ENCODE measurements at places on chromosomes 7 and 10. TPM values are rescaled to one million over a fixed set of nuclear protein-coding genes. Genes with fewer than 3 reads are reported as not detected.

- DNase-seq = no peak
These were observed 131.4 kb downstream of the TCERG1L start for GRCh38 chr10:131180086-131180485.

GRCh38 chr10:117518246-117518645, 24.3 kb upstream of the EMX2 start:
- no peak for DNase-seq

DNA sequence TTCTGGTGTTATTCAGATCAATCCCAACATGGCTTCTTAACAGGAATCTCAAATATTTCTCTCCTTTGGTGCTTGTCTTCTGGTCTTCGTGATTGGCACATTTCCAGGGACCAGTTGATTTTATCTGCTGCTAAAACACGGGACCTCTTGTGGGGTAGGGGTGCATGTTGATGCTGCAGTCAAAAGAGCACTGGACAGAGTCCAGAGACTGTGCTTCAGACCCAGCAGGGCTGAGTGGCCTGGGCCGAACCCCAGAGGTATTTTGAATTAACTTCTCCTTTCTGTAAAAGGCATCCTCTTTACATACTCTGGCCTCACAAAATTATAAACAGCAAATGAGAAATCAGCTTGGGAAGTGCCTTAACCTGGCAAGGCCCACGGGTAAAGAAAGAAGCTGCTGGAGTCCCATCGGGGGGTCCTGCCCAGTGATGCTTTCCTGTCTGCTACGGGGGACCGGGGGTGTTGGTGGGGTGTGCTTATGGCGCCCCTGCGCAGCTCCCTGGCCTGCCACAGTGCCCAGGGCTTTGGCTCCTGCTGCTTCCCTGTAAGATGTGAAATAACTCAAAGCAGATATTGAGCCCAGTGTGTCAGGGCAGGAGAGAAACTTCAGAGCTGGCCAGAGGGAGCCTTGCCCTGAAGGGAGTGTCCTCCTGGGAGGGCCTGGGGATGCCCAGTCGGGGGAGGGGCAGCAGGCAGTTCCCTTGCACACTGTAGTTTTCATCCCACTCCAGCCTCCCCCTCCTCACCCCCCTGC, 230.5 kb downstream of the TCF7L2 start:
- no peak for DNase-seq

PARG gene
- total RNA-seq = 21.9 TPM

RNF32 gene
- 0.26 TPM for total RNA-seq

GRCh38 chr10:108452533-108452932, 1288.0 kb upstream of the SORCS1 start:
- no peak for DNase-seq

GRCh38 chr10:5869156-5869555, 20.5 kb downstream of the ANKRD16 start:
- no peak for DNase-seq

DNA sequence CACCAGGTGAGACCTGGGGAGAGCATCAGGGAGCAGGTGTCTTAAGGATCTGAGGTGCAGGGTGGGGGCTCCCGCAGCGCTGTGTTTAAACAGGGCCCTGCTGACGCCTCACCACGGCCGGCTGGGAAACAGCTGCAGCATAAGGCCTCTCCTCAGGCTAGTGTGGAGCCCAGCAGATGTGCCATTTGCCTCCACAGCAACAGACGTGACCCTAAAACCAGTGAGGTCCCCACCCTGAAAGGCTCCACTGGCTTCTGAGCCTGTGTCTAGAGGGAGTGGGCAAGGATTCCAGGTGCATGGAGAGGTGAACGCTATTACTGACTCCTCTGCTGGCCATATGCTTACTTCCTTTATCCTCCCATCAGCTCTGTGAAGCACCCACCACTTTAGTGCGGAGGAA, 47.8 kb downstream of the SYPL1 start:
- no peak for DNase-seq

PLXNA4 gene
- total RNA-seq = 15.4 TPM

HOXA7 gene
- 2.0 TPM for total RNA-seq

PLCE1 gene
- total RNA-seq = 1.0 TPM

- DNase-seq = no peak
These were observed 116.6 kb downstream of the RAB18 start for GRCh38 chr10:27620430-27621397.

- no peak for DNase-seq
These were observed 4.0 kb downstream of the PDAP1 start for GRCh38 chr7:99404235-99404976.

- DNase-seq = no peak
These were observed 77.4 kb upstream of the ANLN start for GRCh38 chr7:36312064-36312914.

GRCh38 chr10:28722065-28722803, 44.9 kb downstream of the BAMBI start:
- no peak for DNase-seq

C1QL3 gene
- 0.76 TPM for total RNA-seq

DNA sequence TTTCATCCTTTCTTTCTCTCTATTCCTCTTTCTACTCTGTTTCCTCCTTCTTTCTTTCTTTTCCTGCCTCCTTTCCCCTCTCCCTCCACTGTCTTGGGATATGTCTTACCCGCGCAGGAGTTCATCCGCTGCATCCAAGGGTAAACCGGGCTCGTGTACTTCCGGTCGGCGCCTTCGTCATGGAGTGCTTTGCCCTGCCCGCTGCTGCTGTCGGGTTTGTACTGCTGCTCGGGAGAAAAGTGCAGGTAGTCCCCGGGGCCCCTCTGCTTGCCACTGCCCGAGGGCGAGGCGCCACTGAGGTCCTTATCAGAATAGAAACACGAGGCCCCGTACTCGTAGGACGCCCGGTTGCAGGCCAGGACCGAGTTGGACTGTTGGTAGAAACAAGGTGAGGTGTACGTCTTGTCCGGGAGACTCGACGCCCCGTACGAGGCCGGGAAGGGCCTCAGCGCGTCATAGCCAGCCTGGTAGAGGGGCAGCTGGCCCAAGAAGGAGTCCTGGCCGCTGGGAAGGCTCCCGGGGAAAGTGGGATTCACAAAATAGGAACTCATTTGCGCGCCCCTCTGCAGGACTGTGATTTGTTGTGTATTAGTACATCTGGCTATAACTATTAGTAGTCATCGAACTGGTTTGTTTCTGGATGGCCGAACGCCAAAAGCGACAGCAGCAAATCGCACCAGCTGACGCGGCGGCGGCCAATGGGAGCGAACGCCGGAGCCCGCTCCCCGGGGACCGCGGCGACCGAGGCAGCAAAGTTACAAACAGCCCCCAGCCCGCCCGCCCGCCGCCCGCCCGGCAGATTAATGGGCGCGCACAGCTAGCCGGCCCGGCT, at the start of gene HOXA6:
Gene HOXA6 (minus strand): TSS at position 576 of the 832 bp plus-strand sequence. CDS start 25 bp downstream, at position 551.
- peak; percentile 62 for DNase-seq

- DNase-seq = no peak
These were observed 201.3 kb upstream of the CDCA7L start for GRCh38 chr7:22146961-22147512.

GRCh38 chr7:33258491-33258951, 129.2 kb downstream of the BBS9 start:
- DNase-seq = no peak

ALKBH4 gene
- total RNA-seq = 8.1 TPM

DNA sequence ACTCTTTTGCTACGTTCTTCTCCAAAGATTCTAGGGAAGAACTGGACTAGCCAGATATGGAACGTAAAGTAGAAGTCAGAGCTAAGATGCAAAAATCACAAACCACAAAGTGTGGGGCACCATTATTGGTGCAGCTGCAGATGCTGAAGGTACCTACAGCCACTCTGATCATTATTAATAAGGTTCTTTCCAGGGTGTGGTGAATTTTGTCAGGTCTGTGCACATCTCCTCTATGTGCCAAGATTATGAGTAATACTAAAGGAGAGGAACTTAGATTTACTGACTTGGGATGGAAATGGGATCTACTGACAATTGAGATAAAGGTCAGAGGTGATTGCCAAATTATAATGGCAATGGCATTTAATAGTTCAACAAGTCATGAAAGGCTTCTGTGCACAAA, 148.2 kb downstream of the RAPGEF5 start:
- DNase-seq = no peak

- DNase-seq = no peak
These were observed 42.0 kb upstream of the PTF1A start for GRCh38 chr10:23150091-23150490.

GRCh38 chr7:1252540-1253090, 19.9 kb downstream of the UNCX start:
- no peak for DNase-seq

DNA sequence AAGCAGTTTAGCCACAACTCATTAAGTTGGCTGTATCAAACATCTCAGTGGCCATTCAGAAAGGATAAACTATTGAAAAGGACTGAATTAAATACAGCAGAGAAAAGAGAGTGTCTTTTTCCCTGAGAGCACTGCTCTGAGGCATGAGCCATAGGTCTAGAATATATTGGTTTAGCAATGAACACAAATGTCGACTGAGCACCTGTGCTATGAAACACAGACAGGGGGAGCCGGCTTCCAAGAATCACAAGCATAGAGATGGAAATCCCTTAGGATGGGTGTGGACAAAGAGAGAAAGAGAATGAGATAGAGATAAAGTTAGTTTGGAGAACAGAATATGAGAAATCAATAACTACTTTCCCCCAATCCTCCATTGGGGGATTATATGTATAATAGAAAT, 54.8 kb downstream of the DGKI start:
- no peak for DNase-seq

RSU1 gene
- total RNA-seq = 77.4 TPM

GRCh38 chr7:40584667-40585433, 450.0 kb downstream of the SUGCT start:
- DNase-seq = no peak

DNA sequence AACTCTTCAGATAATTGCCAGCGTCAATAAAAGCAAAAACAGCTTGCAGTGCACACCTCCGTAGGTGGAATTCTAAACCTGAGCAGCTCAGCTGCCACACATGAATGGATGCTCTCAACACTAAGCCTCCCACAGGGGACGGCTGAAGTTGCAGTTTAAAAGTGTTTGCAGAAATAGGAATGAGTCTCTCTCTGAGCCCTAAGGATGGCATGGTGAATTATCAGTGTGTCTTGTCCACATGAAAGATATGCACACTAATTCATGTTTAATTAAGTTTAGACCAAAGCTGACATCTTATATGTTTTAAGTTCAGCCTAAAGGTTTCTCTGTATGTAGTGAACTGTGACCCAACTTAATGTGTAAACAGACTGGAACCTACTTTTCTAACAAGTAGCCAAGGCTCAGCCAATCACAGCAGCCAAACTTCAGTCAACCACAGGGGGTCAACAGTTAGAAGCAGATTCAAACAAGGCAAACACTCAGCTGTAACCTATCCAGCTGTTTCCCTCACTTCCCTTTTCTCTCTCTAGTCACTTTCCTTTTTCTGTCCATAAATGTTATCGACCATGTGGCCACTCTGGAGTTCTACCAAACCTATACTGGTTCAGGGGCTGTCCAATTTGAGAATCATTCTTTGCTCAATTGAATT, 38.1 kb downstream of the CTTNBP2 start:
- DNase-seq = no peak

DNA sequence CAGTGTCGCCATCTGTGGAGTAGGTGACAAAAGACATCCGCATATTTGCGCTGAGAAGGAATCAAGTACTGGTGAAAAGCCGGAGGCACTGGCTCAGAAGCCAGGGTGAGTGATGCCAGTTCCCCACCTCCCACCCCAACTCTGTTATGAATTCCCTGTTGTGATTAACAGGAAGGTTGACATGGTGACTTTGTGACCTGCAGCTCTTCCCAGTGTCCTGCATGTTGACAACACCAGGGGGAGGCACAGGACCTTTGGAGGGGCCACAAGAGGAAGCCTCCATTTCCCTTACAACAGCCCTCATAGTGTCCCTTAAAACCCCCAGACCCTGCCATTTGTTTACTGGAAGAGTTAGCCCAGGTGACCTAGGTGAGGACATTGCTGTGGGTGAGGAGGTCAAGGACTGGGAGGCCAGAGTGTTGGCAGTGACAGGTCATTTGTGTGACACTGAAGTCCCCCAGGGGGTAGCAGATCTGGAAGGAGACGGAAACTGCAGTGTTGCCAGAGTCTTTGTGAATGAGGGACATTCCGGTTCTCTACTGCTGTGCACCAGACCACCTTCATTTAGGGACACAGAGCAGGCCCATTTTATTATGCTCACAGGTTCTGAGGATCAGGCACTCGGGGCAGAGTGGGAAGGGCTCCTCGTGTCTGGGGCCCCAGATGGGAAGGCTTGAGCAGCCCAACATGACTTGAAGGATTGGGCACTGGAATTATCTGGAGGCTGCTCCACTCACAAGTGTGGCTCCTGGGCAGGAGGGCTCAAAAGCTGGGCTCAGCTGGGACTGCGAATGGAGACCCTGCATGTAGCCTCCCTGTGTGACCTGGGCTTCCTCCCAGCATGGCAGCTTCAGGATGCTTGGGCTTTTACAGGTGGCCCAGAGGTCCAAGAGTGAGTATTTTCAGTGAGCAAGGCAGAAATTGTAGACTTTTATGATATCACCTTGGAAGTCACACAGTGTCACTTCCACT, 13.0 kb upstream of the ANTXRL start:
- DNase-seq = no peak

ZMIZ2 gene
- total RNA-seq = 7.5 TPM

DNA sequence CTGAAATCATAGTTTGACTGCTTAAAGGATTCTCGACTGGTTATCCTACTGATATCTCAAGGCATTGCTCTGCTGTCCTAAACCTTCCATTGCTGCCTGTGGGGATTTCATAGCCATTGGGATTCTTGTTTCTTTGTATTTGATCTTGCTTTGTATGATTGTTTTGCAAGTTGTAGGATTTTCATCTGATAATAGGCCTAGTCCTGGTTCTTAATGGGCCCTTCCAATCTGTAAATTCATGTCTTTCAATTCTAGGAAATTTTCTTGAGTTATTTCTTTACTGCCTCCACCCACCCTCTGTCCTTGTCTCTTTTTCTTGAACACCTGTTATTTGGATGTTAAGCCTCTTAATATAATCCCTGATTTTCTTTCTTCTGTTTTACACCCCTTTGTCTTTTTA, 72.2 kb downstream of the LANCL2 start:
- DNase-seq = no peak

GRCh38 chr7:158694650-158695049, 10.0 kb downstream of the NCAPG2 start:
- no peak for DNase-seq

DNA sequence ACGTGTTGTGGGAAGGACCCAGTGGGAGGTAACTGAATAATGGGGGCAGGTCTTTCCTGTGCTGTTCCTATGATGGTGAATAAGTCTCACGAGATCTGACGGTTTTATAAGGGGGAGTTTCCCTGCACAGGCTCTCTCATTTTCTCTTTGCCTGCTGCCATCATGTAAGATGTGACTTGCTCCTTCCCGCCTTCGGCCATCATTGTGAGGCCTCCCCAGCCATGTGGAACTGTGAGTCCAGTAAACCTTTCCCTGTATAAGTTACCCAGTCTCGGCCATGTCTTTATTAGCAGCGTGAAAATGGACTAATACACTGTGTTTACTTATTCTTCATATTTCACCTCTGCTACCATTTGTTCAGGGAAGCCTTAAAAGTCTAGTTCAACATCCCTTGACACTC, 2.2 kb upstream of the DNAAF5 start:
- no peak for DNase-seq

DNA sequence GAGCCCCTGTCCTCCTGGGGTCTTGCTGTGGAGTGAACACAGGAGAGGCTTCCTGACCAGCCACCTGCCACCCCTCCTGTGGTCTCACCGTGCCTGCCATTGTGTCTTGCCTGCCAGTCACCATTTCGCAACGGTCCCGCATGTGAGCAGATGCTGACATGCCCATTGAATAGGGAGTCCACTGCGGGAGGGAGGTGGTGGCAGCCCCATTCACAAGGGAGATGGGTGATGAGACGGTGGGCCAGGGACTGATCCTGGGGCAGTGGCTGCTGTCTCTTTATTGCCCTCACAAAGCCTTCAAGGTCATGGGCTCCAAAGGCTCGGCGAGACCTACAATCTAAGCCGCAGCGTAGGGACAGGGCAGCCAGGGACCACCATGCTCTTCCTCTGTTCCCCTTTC, 76.0 kb upstream of the NPTX2 start:
- DNase-seq = no peak

IFIT3 gene
- 7.3 TPM for total RNA-seq

LANCL2 gene
- 18.3 TPM for total RNA-seq
